RPMI8226 (cell line): ENCODE measurements at places on chromosomes 7 and 10.

DNA sequence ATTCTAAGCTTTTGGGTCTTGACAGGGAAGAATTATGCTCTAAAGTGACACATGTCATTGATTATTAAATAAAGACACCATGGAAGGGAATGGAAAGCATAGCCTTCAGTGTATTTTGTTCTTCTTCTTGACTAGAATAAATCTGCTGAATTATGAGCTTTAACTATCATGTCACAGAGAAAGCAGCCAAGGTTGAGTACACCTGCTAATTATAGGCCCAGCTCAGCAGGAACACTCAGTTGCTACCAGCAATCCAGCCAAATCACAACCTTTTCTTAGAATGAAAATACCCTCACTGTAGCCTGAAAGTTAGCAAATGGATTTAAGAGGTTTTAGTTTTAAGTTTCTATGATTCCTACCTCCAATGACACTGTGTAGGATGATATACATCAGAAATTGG lies 225.3 kb upstream of the RHOBTB1 start:
- no peak for DNase-seq

- DNase-seq = peak; percentile 79
These were observed 4.7 kb downstream of the TMEM236 start for GRCh38 chr10:17756557-17757217.

GRCh38 chr10:133442191-133442966 lies 11.4 kb upstream of the SCART1 start:
- DNase-seq = no peak

GRCh38 chr10:54026340-54026739 lies 774.7 kb downstream of the PCDH15 start:
- DNase-seq = no peak
